ENCODE measurements at places on chromosomes 5 and 9.

GRCh38 chr5:76642390-76643040, 19.3 kb upstream of the F2RL2 start:
- no peak for DNase-seq

GRCh38 chr9:109192732-109193361, 25.8 kb upstream of the FRRS1L start:
- no peak for DNase-seq

- no peak for DNase-seq
Measured at GRCh38 chr9:127531676-127532075, 80.4 kb downstream of the LRSAM1 start.

DNA sequence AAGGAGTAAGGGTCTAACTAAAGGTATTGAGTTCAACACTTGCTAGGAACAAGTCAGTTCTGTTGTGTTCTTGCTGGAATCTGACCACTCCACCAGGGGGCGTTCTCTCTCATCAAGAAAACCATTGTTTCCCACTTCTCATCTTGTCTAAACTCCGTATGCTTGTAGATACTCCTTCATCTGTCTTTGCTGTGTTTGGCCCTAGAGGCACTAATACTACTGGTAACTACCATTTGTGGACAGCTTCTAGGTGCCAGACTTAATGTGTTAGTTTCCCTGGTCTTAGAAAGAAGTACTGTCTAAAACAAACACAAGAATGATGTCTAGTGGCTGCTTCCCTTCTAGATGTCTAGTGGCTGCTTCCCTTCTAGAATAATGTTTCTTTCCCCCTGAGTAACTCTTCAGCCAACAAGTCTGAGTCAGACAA, 18.7 kb upstream of the PTPDC1 start:
- peak; percentile 83 for DNase-seq

DNA sequence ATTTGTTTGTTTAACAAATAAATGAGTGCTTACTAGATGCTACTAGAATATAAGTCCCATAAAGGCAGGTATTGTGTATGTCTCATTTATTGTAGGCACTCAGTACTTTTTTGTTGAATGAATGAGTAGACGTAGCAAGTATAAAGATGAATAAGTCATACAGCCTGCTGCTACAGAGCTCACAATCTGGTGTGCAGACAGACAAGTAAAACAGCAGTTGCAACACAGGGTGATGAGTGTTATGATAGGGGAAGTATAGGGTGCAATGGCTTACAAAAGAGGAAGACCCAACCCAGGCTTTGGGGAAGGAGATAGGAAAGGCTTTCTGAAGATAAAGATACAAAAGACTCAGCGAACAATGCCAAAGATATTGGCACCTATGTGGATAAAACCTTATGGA, 47.7 kb downstream of the SH3RF2 start:
- DNase-seq, result no peak

- no peak for DNase-seq
Measured at GRCh38 chr5:72093824-72094223, 13.5 kb upstream of the MAP1B start.

DNA sequence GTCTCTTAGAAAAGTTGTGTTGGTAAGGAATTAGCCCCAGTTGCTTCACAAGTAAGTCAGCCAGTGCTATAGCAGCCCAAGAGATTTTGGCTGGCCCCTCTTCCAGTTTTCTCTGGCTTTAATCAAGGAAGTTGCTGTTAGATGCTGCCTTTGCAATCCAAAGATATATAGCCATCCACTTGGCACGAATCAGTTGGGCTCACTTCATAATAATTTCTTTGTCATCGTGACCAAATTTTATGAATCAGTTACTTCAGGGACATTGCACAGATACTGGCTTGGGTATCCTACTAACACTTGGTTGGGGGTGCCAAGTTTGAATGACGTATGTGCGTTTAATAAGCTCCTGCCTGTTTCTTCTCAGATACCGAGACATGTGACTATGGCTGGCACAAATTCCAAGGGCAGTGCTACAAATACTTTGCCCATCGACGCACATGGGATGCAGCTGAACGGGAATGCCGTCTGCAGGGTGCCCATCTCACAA, 81.5 kb downstream of the VCAN start:
- DNase-seq, result no peak

- no peak for DNase-seq
Measured at GRCh38 chr5:92907938-92908606, 672.9 kb downstream of the NR2F1-AS1 start.

DNA sequence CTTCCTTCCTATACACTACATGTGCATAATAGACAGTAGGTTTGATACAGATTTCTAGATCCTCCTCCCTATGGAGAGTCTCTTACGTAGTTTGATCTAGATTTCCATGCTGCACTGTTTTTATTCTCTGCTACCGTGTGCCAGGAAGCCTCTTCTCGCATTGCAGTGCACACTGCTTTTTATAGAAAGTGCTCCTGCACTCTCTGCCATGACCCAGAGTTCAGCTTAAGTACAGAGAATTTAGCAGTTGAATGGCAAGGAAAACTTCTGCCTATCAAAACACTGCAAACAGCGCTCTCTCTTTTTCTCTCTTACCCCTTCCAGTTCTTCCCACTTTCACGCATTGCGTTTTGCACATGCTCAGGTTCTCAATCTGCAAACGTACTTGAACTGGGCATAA, 187.4 kb downstream of the ARHGAP26 start:
- DNase-seq, result peak; percentile 61

DNA sequence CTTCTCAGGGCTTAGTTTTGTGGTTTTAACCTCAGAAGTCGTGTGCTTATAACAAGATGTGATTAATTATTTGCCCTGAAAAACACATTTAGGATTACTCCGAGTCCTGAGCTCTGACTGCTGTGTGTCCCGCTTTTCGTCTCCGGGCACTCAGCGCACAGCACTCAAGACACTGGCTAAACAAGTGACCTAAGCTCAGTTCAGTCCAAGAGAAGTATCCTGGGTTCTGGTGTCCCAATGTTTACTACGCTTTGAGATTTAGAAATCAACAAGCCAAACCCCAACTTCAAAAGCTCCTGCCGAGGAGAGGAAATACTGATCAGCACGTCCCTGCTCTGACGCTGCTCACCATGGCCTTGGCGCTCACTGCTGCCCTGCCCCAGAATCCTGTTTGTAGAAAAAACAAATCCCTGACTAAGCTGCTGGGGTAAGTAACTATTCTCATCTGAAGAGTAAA, 53.2 kb downstream of the IPPK start:
- no peak for DNase-seq

Data from putamen (tissue), 1 donor.